ENCODE measurements at places on chromosomes 12 and 14.

DNA sequence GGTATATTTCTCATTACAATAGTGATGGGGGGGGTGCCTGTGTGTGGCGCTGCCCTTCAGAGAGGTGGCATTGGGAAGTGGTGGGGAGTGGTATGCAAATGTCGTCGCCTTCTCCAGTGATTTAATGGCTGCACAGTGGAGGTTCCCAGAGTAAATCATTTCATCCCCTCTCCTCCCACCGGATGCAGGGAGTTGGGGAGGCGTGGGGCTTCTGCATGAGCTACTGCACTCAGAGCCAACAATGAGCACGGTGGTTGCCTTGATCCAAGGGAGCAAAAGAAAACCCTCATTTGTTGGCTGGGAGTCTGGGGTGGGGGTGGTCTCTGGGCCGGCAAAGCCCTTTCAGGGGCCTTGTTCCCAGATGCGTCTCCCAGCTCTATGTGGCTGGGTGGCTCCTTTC lies 124.3 kb downstream of the AACS start:
- no peak for DNase-seq

DNA sequence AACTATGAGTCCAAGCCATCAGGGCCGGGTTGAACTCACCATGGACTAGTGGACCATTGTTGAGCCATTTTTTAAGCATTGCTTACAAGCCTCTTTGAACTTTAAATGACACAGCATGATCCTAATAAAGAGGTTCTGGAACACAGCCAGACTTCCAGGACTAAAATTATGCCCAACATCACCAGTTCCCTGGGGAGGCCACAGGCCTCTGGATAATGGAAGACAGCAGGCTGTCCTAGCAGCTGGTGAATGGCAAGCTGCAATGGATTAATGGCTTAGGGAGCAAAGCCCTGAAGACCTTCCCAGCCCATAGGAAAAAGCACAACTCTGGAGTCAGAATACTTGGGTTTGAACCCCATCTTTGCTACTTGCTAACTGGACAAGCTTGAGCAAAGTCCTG lies 71.3 kb downstream of the FLRT2 start:
- no peak for DNase-seq

DNA sequence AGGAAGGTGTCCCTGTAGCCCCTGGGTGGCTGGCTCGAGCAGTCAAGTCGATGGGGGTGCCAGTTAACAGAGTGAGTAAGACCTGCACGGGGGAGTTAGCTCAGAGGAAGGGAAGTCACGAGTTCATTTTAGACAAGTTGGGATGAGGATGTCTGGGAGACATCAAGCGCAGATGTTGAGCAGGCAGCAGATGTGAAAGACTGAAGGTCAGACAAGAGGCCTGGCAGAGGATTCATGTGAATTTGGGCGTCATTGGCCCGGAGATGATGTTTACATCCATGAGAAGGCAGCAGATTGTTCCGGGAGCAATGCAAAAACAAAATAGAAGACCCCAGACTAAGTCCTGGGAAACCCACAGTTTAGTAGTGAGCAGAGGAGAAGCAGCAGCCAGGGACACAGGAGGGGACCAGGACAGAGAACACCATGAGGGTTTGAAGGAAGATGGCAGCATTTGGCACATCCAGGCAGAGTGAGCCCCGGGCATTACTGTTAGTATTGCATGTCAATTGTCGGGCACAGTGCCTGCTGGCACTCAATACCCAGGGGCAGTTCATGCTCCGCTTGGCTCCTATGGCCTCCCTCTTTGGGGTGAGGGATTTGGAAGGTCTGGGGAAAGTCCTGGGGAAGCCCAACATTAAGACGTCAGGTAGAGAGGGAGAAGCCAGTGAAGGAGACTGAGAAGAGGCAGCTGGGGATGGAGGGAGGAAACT lies 15.1 kb downstream of the LTBP2 start:
- DNase-seq: no peak

- DNase-seq: no peak
Observed at GRCh38 chr12:9389796-9390195, 181.6 kb upstream of the PZP start.

GRCh38 chr14:23931721-23932289 lies 21.8 kb upstream of the DHRS4 start:
- no peak for DNase-seq

GRCh38 chr14:22478670-22479069 lies 110.4 kb downstream of the DAD1 start:
- no peak for DNase-seq

GRCh38 chr14:100215330-100215885 lies 23.5 kb upstream of the YY1 start:
- DNase-seq: no peak

GRCh38 chr12:125093681-125094330 lies 28.6 kb downstream of the AACS start:
- no peak for DNase-seq

Data from activated T-cell treated with anti-CD3 and anti-CD28 coated beads, Interleukin-2, amount 50 U/mL, for 1 hour (primary cell).